ENCODE measurements at places on chromosomes 4 and X.

DNA sequence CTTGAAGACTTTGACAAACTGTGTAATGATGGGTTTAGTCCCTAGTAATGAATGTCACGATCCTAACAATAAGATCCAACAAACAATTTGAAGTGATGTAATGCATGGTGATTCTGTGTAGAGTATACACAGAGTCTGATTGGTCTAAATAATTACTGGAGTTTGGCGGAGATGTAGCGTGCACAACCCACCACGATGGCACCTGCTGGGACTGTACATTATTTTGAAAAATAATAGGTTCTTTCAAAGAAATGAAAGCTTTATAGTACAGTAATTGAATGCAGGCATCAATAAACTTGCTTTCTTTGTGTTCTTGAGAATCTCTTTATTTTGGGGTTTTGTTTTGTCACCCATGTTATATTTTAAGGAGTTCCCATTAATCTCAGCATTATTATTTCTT lies 902.2 kb upstream of the PCDH7 start:
- DNase-seq, result no peak

- DNase-seq, result no peak
Observed at GRCh38 chr4:45186249-45186648, 459.9 kb upstream of the GNPDA2 start.

DNA sequence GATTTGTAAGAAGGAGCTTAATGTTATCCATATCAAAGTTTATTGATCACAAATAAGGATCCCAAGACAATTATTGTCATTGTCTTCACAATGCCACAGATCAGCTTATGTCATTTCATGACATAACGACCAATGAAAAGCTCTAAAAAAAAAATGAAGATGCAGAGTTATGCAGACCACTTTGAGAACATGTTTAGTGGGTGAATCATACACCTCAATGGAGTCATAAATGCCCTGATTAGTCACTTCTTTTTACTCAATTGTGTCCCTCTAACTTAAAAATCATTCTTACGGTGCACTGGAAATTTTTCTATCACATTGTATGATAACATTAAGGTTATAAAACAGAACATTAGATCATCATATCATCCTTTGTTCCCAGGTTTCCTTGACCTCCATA lies 87.6 kb upstream of the GABRG1 start:
- DNase-seq, result no peak

GRCh38 chr4:80206111-80206510 lies 8.8 kb downstream of the PRDM8 start:
- DNase-seq, result no peak

DNA sequence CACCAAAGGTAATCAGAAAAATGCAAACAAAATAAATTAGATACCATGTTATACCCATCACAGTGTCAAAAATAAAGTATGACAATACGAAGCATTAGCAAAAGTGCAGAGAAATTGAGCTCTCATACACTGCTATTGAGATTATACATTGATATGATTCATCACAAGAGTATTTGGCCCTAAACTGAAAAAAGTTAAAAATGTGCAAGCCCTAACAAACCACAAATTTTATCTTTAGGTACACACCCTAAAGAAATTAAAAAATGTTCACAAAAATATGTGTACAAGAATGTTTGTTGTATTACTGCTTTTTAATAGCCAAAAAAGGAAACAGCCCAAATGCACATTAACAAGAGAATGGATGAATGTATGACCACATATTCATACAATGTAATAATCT lies 137.9 kb upstream of the MAGEA10 start:
- DNase-seq, result no peak

- DNase-seq, result no peak
Observed at GRCh38 chrX:19760841-19761512, 126.4 kb downstream of the SH3KBP1 start.

DNA sequence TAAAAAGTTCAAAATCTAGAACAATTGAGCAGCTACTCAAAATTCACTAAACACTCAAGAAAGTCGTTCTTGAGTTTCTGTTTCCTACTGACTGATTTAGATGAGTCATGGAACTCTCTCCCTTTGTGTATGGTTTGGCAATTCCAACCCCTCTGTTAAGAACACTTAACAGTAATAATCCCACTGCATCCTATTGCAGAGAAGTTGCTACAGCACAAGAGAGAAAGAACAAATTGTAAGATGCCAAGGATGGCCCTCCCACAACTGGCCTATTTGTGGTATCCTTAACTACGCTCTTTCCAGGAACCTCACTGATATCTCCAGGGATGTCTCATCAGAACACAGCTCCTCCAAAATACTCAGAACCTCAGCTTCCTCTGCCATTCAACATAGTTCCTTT lies 701.8 kb upstream of the TENM3 start:
- no peak for DNase-seq

DNA sequence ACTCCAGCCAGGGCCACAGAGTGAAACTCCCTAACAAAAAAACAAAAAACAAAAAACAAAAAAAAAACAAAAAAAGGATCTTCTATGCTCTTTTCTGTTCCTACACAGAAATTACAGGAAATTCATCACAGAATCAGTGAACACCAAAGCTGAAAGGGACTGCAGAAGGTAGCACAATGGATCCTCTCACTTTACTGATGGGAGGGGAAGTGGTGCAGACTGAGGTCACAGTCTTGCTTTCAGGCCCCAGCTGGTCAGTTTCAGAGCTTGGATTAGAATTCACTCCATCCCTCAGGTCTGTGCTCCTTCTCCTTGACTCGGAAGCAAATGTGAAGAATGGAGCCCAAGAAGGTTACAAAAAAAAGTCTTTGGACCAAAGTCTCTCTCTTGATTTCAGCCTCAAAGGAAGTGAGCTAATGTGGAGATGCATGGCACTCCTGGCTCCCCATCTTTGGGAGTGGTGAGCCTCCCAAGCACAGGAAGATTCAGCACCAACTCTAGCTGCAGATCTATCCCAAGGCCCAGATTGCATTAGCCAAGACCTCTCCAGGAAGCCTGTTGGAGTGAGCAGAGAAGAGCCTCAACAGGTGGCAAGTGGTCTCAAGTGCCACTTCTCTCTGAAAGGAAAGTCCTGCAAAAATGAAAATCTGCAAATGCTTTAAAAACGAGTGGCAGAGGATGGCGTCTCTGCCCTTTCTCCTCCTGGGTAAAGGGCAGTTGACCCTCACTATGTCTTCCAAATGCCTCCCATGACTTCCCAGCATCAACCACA lies 176.0 kb downstream of the MAML3 start:
- no peak for DNase-seq

GRCh38 chrX:64195862-64196261 lies 9.6 kb downstream of the AMER1 start:
- no peak for DNase-seq

DNA sequence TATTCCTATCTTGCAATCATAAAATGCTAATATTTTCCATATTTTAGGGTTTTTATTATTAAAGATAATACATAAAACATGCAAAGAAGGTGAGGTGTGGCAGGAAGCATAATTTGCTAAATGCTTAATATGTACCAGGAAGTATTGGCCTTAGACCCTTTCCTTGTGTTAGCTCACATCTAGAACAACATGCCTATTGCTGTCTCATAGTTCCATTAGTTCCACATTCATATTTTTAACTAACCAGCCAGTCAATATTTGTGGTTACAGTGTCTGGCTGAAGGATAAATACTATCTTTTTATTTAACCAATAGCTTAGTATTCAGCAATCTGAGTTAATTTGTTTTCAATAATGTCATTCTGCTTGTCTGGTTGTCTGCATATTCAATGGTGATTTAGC lies 432.6 kb downstream of the INPP4B start:
- no peak for DNase-seq

DNA sequence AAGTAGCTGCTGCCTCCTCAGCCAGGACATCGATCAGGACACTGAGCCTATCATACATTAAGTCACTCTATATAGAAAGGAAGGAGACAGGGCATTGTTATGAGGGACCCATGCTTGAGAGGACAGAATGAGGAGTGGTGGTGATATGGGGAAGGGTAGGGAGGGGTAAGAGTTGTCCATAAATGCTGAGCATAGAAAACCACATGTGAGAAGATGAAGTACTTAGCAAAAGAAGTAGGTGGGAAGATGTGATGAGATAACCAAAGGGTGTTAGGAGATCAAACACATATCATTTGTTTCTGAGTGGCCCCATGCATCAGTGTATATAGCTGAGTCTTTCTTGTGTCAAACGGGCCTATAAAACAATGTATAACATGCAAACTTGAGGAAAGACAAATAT lies 84.1 kb downstream of the DGKK start:
- no peak for DNase-seq
